ENCODE measurements at places on chromosomes 7 and 10.

GRCh38 chr10:125141860-125142484 lies 18.4 kb downstream of the CTBP2 start:
- DNase-seq, result no peak

DNA sequence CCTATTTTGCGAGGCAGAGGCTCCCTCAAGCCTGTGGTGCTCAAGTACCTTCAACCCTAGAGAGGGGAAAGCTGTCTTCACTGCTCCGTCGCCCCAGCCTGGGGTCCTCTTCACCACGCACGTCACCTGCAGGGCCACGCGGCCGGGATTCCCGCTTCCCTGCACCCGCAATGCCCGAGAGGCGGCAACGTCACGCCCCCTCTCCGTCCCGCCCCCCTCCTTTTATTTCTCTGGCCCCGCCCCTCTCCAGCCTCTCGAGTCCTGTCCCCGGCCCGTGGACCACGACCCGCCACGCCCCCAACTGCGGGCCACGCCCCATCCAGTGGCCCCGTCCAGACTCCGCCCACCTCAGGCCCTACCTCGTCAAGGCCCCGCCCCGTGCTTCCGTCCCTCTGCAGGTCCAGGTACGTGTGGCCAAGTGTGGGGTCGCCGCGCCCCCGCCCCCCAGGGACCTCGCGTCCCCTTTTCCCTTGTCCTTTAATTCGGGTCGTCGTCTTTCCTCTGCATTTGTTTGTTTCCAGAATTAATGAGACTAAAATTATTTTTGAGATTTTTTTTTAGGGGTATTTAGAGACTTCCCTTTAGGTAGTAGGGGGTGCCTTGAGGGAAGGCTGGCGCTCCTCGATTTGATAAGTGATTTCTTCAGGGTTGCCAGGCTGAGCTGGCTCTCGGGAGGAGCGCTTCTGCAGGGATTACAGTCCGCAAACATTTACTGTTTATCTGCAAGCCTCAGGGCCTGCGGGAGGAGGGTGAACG lies 69.8 kb upstream of the BAIAP2L1 start:
- peak; percentile 46 for DNase-seq

DNA sequence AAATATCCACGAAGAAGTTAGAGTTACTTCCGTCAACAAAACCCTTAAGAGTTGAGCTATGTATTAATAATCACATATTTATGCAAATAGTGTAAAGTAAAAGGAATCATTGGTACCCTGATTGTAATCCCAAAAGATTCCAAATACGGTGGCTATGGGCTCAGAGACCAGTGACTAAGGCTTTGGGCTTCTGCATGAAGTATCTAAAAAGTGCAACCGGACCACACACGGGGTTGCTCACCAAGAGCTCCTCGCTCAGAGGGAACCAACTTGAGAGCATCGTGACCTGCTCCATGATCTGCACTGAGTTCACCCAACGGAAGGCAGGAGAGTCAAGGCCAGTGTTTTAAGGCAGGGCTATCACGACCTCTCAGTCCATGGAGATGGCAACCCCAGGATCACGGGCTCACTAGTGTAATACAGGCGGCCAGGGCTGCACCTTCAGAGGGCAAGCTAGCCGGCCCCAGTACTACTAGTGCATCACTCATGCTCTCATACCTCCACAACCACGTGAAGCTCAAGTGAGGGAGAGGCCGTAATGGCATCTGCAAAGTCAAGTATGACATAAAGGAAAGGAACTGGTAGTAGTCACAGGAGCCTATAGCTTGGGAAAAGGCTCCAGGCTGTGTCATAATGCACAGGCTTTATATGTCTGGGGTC lies 77.1 kb upstream of the CAMK2B start:
- DNase-seq, result no peak

GRCh38 chr10:12588091-12588860 lies 238.9 kb downstream of the CAMK1D start:
- DNase-seq, result no peak

GRCh38 chr7:87361320-87361719 lies 15.9 kb downstream of the CROT start:
- no peak for DNase-seq

DNA sequence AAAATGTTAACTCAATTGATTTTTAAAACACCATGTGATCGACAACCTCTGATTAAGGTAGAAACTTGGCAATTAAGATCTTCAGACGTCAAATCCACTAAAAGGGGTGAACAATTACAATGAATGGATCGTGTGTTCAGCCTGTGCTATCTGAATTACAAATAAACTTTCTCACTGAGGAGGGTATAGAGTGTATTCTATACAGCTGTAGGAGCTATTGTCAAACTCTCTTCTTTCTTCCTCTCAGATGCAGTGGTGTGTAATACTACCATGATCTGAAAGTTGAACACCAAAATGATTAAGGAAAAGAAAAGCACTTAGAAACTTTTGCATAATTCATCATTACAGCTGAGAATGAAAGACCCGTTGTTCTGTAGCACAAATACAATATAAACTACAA lies 32.2 kb upstream of the MACC1 start:
- DNase-seq, result no peak

DNA sequence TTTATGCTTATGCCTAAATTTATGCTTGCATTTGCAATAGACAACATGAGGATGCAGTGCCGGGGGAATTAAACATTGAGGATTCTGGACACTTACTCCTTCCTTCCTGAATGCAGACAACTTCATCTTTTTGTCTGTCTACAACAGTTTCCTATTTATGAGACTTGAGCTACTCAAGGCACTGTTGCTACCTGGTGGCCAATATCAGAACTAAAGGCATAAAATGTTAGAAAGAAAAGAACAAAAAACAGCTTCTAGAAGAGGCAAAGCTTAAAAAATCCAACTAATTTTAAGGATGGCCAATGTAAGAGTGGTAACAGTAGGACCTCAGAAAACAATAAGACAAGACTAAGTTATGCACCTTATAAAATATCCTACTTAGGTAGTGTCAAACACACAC lies 144.5 kb upstream of the PTN start:
- no peak for DNase-seq

DNA sequence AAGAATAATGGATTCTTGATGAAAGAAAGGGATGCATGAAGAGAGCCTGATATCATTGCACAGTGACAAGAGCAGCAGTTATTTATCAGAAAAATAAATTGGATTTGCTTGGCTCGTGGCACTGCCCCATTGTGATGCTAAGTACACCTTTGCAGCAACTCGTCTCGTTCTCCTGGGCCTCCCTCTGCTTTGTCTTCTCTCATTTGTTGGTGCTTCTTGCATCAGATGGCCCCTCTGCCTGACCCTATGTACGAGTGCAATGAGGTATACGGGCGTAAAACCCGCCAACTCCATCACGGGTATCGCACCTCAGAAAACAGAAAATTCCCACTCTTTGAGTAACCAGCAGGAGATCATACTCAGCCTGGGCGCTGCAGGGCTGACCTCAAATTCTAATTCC lies 107.2 kb upstream of the C10orf90 start:
- DNase-seq, result no peak

DNA sequence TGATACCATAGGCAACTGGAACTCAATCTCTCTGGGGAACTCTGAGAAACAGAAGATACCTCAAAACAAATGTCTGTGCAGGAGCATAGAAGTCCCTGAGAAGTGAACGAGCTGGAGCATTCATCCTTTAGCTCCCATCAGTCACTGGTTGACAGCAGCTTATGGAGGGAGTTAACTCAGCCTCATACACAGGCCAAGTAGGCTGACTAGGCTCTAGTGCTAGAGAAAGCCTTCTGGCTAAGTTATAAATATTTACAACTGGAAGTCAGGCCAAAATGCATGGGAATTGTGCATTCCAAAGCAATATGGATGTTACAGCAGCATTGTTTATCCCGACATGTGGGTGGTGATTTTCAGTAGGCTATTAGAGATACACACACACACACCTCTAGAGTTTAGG lies 66.5 kb downstream of the ANK3 start:
- no peak for DNase-seq

GRCh38 chr10:14926722-14927416 lies 27.0 kb downstream of the DCLRE1C start:
- DNase-seq, result no peak

DNA sequence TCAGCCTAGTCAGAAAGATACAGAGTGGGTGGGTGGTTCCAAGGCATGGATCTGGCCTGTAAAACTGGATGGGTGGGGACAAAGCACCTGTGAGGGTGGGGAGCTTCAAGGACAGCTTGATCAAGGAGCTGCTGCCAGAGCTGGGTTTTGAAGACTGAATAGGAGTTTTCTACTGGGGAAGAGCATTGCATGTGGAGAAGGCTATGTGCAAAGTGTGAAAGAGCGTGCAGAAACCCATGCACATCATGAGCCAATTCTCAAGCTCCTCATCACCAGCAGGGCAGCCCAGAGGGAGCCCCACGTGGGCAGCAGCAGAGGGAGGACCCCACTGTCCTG lies 58.6 kb downstream of the PDGFA start:
- no peak for DNase-seq

- no peak for DNase-seq
These were observed 25.5 kb downstream of the PDSS1 start for GRCh38 chr10:26723016-26723415.

DNA sequence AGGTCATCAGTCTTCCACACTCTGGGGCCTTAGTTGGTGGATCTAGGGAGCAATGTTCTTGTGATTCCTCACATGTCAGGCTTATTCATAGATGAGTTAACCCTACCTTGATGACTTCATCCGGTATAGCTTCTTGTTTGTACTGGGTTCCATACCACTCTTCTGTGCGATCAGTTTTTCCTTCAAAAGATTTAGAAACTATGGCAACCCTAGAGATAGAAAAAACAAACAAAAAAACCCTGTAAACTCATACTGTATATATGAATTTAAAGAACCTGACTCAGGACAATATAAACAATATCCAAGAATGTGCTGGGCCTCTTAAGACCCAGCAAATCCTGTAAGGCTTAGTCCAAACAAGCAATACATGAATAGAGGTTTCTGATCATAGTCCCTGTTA lies 83.5 kb downstream of the IDE start:
- DNase-seq, result no peak

DNA sequence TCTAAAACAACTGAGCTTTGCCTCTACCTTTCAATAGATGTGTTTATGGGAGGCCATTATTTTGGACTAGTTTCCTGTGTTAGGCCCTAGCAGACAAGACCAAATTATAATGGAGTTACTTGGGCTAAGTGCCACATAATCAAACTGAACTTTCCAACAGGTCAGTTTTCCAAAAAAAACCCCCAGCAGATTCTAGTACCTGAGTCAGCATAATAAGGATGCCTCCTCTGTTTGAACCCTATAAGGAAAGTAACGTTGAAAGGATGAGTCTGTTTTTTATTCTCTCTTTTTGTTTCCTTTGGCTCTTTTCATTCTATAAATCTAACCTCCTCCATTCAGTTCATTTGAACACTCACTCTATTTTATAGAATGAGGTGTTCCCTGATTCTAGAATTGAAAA lies 148.1 kb upstream of the FAM3C start:
- no peak for DNase-seq

GRCh38 chr10:111367531-111367930 lies 290.7 kb downstream of the ADRA2A start:
- DNase-seq, result no peak

GRCh38 chr10:89278900-89279392 lies 22.9 kb upstream of the IFIT2 start:
- no peak for DNase-seq

DNA sequence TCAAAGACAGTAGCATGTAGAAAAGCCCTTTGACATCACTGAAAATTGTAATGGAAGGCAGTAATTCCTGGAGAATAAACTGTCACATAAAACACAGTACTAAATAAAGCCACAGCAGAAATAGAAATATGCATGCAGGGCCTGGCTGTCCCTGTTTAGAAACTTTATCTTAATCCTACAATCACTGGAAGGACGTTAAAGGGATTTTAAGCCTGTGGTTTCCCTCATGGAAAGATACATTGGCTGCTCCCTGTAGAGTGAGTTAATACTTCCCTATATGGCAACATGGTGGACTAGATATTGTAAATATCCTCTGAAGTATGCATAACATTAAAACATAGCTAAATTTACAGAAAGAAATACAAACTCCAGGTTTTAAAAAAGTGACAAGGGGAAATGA lies 1334.9 kb upstream of the CELF2 start:
- no peak for DNase-seq

GRCh38 chr10:129800796-129801340 lies 163.2 kb downstream of the EBF3 start:
- DNase-seq, result no peak

GRCh38 chr10:61136139-61136538 lies 192.2 kb upstream of the RHOBTB1 start:
- DNase-seq, result no peak

DNA sequence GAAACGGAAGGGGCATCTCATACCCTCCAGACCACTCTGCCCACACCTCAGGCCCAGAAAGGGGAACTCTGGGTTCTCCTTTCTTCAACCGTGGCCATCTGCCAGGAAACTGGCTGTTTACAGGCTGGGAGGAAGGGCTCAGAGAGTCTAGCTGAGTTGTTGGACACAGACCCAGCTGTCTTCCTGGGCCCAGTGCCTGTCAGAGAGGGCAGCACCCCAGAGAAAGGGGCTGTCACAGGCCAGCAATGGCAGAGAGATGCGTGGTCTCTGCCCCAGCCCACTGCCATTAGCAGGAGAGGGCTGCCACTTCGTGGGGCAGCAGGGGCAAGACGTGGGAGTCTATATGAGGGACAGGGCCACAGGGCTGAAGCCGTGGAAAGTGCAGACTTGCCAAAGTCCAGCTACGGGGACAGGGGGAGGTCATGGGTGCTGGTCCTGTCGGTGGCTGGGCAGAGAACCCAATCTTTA lies 11.0 kb downstream of the GRID1 start:
- DNase-seq, result peak; percentile 34

- no peak for DNase-seq
These were observed 109.6 kb upstream of the SP4 start for GRCh38 chr7:21317966-21318915.

DNA sequence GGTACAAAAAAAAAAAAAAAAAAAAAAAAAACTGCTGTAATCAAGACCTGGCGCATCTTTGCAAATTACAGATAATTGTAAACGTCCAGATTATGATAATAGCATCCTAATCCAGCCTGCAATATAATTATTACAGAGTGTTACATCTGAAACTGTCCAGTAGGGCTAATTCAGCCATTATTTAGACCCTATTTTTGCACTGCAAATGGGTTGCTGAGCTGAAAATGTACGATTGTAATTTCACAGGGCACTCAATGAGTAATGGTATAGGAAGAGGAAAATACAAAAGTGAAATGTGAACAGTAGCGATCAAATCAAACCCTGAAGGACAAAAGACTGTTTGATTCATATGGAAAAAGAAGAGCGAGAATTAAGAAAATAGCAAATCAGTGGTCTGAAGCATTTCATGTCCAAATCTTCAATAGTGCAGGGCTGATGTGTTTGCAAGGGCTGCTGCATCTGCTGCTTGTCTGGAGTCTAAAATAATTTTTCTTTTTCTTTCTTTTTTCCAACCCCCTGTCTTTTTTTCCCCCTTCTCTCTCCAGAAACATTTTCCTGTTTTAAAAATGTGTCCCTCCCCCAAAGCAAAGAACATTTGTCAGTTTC lies 8.9 kb downstream of the DLX6 start:
- DNase-seq, result no peak

GRCh38 chr10:71840177-71840957 lies 10.7 kb downstream of the PSAP start:
- DNase-seq, result peak; percentile 61

- DNase-seq, result no peak
These were observed 6.1 kb downstream of the AP5Z1 start for GRCh38 chr7:4781366-4782069.

Data from anterior cingulate cortex (tissue), 58 donors.